Activated CD4-positive, alpha-beta T cell treated with anti-CD3 and anti-CD28 coated beads, Interleukin-2, amount 50 U/mL, for 4 hours (primary cell): ENCODE measurements at places on chromosomes 5 and 9.

- no peak for DNase-seq
Measured at GRCh38 chr5:17004441-17005106, 68.5 kb upstream of the MYO10 start.

DNA sequence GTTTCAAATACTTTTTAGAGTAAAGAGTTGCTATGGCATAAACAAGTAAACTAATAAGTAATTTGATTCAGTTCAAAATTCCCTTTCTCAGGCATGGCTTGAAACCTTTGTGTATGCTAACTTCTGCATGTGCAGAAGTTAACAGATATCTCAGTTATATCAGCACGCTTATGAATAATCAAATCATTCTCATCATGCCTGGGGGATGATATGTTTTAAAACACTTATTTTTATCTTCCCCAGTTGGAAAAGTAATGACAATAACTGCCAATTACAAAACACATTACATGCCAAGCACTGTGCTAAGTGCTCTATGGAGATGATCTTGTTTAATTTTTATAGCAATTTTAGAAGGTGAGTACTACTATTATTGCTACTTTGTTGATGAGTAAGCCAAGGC is 146.4 kb downstream of the YIPF5 start:
- DNase-seq: no peak

GRCh38 chr9:3586066-3586465 is 60.3 kb upstream of the RFX3 start:
- no peak for DNase-seq

DNA sequence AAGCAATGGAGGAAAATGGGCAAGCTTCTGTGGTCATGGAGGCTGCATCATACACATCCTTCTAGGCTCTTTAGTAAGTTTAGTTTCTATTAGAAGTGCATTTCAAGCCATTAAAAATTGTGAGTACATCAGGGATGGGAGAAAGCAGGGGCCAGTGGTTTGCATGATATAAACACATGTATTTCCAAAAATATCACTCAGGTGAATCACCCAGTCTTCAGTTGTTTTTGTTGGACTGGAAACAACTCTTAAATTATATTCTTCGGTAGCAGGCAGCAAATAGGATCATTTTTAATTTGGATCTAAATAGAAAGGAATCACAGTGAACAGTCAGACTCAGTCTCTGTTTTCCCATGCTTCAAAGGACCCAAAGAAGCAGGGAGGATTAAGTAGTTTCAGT is 657.9 kb downstream of the TLR4 start:
- no peak for DNase-seq

GRCh38 chr9:86093788-86094555 is 5.4 kb downstream of the GOLM1 start:
- DNase-seq: no peak

DNA sequence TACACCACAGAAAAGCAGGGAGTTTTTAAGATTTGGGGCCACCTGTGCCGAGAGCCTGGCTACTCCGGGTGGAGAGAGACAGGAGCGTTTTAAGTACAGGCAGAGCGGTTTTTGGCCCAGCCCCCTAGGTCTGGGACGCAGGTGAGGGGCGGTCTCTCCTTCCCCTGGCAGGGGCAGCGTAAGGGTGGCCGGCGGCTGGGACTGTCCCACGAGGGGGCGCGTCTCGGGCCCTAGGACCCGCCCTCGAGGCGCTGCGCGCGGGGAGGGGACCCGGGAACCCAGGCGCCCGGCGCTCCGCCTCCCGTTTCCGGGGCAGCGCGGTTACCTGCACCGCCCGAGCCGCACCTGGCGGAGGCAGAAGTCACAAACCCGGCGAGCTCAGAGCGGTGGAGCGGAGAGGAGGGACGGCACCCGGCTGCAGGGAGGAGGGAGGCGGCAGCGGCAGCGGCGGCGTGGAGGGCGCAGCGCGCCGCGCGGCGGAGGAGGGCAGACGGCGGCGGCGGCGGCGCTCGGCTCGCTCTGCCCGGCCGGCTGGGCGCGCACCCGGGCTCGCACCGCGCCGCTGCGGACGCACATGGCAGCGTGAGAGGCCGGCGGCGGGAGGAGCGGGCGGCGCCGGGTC is at the start of gene WWC1:
Gene WWC1, plus strand, starts transcription at position 304 of the 622 bp plus-strand sequence. CDS start 508 bp downstream, outside the sequence.
- peak; percentile 32 for DNase-seq

DNA sequence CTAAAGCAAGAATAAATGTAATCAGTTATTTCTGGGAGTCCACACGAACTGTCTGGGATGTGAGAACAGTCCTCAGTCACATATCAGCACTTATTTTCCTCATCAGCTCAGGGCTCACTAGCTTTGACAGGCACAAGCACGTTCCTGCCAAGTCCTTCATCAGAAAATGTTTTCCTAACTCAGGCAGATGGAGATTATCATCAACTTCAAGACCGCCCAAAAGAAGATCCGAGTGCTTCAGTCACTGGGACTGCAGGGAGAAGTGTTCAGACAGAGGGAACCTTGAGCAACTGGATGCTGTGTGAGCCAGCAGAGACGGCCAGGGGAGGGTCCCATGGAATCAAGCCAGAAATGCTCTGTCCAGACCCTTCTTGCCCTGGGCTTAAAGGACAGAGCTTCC is 189.4 kb downstream of the NXNL2 start:
- no peak for DNase-seq

- DNase-seq: no peak
Measured at GRCh38 chr5:128258372-128258771, 174.8 kb downstream of the SLC12A2 start.

DNA sequence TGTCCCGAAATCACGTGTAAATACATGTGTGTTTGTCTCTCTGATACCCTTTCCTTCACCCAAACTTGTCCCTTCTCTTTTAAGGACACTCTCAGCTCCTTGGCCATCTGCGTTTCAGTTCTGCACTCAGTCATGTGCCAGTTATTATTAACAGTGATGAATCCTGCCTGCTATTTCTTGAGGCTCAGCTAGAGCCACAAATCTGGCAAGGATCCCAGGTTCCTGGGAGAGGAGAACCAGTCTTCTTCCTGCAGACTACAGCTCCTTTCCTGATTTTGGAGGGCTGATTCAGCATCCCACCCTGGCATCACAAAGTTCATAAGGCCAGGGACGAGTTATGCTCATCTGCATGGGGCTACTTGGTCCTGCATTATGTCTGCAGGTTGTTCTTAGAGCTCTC is 5.6 kb downstream of the MAMDC2 start:
- DNase-seq: no peak

GRCh38 chr9:115591584-115591984 is 473.6 kb upstream of the TNC start:
- DNase-seq: no peak

DNA sequence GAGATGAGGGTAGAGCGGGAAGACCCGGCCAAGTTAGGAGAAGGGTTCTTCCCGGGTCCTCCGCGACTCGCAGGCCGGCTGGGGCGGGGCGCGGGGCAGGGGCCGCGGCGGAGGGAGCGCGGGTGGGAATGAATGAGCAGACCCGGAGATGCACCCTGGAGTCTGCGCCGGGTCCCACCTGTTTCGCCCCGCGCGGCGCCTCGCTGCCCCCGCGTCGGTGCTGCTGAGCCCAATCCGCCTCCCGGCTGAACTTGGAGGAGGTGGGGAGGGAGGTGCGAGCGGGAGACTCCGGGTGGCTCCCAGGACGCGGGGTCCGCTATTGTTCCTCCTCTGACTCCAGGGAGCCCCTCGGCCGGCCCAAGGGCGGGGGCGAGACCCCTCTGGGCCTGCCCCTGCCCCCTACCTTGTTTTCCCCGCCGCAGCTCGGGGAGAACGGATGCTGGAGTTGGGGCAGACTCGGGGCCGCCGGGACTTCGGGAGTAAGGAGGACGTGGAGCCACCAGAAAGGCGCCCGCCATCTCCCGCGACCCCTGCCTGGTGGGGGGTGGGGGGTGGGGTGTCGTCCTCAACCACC is 659 bp downstream of the RAI14 start:
- DNase-seq: no peak

GRCh38 chr5:64575561-64575960 is 69.7 kb downstream of the RGS7BP start:
- no peak for DNase-seq

DNA sequence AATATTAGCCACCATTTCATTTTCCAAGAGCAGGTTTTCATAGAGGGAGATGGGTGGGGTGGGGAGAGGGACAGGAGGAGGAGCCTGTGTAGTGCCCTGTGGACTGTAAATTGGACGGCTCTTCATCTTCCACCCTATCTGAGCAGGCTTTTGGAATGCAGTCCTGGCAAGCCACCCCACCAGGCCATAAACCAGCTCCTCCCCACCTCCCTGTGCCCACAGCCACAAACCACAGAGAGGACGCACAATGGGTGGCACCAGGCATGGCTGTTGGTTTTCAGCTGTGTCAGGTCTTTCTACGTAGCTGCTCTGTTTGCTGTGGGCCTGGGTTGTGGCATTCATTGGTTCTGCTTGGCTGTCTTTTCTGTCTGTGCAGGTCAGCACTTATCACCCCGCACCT is 58.0 kb downstream of the PLAC8L1 start:
- DNase-seq: no peak

- DNase-seq: no peak
Measured at GRCh38 chr9:114721491-114722079, 39.6 kb upstream of the TEX48 start.

DNA sequence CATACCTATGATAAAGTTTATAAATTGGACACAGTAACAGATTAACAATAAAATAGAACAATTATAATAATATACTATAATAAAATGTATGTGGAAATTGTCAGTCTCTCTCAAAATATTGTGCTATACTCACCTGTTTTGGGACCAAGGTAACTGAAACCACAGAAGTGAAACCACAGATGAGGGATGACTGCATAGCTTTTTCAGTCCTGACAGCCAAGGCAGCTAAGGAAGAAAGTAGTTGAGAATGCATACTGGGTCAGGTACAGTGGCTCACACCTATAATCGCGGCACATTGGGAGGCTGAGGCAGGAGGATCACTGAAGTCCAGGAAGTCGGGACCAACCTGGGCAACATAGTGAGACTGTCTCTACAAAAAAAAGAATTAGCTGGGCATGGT is 8.9 kb downstream of the SRP19 start:
- DNase-seq: no peak

GRCh38 chr9:25449503-25449902 is 228.7 kb downstream of the TUSC1 start:
- DNase-seq: no peak

DNA sequence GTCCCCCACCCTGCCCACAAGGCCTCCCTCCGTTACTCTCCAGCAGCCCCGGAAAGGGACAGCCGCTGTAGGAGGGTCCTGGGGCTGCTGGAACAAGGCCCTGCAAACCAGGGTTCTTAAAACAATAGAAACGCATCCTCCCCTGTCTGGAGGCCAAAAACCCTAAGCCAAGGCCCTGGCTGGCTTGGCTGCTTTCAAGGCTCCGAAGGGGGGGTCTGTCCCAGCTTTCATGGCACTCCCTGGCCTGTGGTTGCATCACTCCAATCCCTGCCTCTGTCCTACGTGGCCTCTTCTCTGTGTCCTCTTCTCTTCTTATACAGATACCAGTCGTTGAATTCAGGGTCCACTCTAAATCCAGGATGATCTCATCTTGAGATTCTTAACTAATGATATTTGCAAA is 7.4 kb upstream of the UBAC1 start:
- DNase-seq: no peak

DNA sequence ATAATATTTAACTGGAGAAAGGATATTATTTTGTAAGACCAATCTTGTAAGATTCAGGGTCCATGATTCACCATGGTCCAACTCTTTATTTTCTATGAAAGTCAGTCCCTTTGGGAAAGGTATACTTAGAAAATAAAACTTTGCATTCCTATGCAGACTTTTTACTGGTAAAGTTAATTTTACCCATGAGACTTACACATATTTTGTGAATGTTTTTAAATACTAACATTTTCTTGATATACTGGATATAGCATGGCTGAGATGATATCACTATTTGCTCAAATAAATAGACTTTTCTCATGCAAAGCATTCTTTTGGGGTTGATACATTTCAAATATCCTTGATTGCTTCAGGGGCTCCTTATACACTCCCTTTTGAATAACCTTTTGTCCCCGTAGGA is 512.1 kb downstream of the MAN2A1 start:
- DNase-seq: no peak

- no peak for DNase-seq
Measured at GRCh38 chr5:8756498-8757084, 789.3 kb downstream of the SEMA5A start.

GRCh38 chr5:172758077-172758833 is 12.7 kb downstream of the DUSP1 start:
- DNase-seq: no peak

DNA sequence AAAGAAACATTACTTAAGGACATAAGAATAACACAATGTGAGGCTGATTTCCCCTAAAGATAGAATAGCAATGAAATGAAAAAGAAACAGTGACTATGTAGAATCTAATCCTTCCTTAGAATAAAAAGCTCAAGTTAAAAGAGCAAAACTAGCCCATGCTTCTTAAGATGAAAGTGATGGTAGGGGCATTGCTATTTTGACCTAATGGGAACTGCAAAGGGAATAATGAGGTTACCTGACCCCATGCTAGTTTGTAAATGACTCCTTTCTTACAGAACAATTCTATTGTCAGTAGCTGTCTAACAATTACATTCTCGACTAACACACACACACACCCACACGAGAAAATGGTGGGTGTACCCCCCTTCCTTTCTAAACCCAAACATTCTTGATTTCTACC is 575.8 kb downstream of the CSNK1G3 start:
- no peak for DNase-seq

GRCh38 chr5:179215576-179215975 is 129.7 kb downstream of the ADAMTS2 start:
- no peak for DNase-seq

GRCh38 chr5:75281716-75282465 is 45.2 kb upstream of the ANKRD31 start:
- DNase-seq: no peak

GRCh38 chr5:173515526-173515925 is 100.9 kb downstream of the BOD1 start:
- DNase-seq: no peak

DNA sequence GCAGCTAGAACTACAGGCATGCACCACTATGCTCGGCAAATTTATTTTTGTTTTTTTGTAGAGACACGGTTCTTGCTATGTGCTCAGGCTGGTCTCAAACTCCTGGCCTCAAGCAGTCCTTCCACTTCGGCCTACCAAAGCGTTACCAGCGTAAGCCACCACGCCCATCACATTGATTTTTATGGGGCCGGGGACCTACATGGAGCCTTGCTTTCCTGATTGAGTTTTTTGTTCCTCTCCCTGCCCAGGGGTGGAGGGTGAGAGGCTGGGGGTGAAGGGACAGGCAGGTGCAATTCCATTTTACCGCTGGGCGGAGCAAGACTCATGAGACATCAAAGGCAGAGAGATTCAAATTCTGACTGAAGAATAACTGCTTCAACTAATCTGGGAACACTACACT is 1.9 kb downstream of the ALDH1B1 start:
- no peak for DNase-seq

- no peak for DNase-seq
Measured at GRCh38 chr9:101264727-101265126, 120.1 kb downstream of the BAAT start.
